ENCODE measurements at places on chromosomes 7 and 10.

DNA sequence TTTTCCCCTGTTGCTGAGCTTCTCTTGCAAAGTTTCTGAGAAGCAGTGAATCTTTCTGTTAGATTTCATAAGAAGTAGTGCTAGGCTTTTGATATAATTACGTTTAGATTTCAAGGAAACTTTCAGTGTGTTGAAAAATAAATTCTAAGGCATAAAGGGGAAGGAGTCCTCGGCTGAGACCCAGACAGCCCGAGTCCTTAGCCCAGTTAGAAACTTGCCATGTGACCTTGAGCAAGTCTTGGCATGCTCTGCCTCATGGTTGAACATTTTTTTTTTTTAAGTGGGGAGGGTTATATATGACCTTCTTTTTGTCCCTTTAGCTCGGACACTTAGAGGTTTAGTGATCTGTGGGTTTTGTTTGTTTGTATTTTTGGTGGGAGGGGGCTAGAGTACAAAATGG, 117.5 kb downstream of the TCF7L2 start:
- DNase-seq, result no peak

- no peak for DNase-seq
Observed at GRCh38 chr7:8018961-8019360, 50.4 kb downstream of the GLCCI1 start.

- DNase-seq, result no peak
Observed at GRCh38 chr10:130218936-130219335, 82.7 kb downstream of the GLRX3 start.

DNA sequence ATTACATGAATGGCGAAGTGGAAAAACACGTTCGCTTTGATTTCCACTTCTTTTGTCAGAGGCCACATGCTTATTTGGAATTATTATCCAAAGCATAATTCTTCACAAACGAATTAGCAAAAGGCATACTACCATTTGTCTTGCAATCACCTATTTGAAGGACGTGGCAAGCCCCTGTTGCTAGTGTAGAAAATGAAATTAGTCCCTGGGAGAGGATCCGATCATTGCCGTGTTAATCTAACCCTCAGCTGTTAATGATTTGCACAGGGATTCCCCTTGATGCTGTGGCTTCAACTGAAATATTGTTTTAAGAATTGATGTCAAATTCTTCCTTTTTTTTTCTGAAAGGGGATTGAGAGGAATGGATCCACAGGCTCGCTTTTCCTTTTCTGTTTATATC, 4.6 kb downstream of the AGMO start:
- DNase-seq, result no peak

- DNase-seq, result no peak
Observed at GRCh38 chr10:120511165-120511564, 54.1 kb downstream of the PLPP4 start.

- DNase-seq, result no peak
Observed at GRCh38 chr10:129381741-129382140, 85.3 kb upstream of the MGMT start.

DNA sequence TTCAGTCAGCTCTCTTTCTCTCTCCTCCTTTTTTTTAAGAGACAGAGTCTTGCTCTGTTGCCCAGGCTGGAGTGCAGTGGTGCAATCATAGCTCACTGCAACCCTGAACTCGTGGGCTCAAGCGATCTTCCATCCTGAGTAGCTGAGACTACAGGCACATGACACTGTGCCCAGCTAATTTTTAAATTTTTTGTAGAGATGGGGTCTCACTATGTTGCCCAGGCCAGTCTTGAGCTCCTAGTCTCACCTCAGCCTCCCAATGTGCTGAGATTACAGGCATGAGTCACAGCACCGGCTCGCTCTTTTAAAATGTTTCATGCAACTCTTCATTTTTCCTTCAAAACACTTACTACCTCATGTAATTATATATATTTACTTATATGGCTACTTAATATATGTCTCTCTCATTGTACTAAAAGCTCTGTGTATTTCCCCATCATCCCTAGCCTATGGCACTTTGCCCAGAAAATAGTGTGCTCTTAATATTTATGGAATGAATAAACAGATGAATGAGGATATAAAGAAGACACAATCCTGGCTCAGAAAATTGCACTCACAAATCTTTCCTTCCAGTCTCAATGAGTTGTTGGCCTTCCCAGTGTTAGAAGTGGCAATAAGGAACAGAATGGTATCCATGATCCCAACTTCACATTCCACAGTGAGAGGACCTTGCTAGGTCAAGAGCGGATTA, 33.9 kb downstream of the EBLN1 start:
- DNase-seq, result no peak

GRCh38 chr7:36746347-36746746, 22.1 kb upstream of the AOAH start:
- no peak for DNase-seq

DNA sequence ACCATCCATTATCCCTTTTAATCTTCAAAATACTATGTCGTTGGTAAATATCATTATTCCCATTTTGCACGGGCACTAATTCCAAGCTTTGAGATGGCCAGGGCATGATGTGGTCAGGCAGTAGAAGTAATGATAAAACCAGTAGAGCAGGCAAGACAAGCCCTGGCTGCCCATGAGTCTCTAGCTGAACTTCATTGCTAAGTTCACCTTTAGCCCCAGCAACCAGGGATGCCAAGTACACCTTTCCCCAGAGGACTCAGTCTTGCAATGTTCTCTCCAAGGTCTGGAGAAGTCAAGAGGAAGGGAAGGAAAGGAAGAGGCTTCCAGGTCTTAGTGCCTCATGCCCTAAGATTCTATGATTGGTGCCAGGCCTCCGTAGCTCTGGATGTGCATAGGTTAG, 203.2 kb downstream of the PLXNA4 start:
- no peak for DNase-seq

- DNase-seq, result no peak
Observed at GRCh38 chr7:44103923-44104859, at the start of gene AEBP1. Gene AEBP1 (plus strand): TSS chr7:44104345. CDS start chr7:44104666, 321 bp downstream.

DNA sequence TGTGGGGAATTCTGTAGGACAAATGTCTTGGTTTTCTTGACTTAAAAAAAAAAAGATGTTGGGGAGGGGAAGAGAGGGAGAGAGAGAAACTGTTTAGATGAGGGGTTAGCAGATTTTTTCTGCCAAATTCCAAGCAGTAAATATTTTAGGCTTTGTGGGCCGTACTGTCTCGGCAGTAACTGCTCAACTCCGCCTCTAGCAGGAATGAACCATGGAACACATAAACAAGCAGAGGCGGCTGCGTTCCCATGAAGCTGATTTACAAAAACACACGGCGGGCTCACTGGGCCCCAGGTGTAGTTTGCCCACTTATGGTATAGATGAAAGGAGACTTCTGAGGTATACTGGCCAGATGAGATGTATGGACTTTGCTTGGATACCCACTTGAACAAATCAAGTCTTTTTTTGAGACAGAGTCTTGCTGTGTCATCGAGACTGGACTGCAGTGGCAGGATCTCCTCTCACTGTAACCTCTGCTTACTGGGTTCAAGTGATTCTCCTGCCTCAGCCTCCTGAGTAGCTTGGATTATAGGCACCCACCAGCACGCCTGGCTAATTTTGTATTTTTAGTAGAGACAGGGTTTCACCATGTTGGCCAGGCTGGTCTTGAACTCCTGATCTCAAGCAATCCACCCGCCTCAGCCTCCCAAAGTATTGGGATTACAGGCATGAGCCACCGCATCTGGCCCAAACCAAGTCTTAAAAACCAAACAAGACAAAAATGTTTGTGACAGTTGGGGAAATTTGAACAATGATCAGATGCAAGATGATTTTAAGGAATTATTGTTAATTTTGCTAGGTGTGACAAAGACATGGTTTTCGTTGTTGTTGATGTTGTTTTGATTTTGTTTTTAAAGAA, 9.7 kb upstream of the ADAMTS14 start:
- no peak for DNase-seq

DNA sequence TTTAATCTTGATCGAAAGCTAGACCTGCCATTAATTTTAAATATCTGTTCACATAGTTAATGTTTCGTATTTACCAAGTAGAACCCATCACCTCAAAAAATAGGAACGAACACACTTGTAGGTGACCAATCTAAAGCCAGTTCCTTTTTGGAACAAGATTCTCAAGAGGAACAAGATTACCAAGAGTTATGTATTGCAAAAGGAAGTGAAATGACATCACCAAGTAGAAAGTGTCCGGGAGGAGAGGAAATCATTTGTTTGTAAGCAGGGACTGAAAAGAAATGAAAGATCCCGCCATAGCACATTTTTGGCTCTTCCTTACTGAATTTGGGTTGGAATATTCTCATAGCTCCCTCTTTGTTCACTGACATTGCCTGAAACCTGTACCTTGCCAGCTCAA, 1200.5 kb downstream of the SORCS1 start:
- DNase-seq, result no peak

DNA sequence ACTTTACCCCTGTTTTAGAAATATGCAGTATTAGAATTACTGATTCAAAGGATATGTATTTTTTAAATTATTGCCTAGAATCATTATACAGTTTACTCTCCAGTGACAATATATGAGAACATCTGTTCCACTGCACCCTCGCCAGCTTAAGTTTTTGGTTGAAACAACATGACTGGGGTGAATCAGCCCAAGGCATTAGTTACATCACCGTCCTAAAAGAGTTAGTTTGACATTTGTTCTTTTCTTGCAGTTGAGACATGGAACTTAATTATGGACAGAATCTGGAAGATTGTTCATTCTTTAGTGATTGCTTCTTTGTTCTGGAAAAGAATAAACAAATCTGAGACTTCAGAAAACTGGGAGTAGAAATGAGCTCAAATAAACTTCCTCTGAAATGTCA, 167.3 kb upstream of the DKK1 start:
- DNase-seq, result no peak

DNA sequence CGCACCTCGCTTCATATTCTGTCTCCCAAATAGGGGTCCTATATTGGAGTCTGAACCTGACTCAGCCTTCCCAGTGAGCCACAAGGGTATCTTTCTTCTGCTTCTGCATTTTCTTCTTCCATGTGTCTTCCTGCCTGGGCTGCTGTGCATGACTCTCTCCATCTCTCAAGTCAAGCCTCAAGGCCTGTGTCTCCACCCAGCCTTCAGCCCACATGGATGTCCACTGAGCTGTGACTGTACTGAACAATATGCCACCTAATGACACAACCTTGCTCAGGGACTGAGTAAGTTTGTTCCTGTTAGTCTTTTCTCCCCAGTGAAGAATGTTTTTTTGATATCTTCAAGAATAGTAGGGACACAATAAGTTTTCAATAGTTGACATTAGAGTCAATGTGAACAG, 162.7 kb upstream of the TBX20 start:
- no peak for DNase-seq

DNA sequence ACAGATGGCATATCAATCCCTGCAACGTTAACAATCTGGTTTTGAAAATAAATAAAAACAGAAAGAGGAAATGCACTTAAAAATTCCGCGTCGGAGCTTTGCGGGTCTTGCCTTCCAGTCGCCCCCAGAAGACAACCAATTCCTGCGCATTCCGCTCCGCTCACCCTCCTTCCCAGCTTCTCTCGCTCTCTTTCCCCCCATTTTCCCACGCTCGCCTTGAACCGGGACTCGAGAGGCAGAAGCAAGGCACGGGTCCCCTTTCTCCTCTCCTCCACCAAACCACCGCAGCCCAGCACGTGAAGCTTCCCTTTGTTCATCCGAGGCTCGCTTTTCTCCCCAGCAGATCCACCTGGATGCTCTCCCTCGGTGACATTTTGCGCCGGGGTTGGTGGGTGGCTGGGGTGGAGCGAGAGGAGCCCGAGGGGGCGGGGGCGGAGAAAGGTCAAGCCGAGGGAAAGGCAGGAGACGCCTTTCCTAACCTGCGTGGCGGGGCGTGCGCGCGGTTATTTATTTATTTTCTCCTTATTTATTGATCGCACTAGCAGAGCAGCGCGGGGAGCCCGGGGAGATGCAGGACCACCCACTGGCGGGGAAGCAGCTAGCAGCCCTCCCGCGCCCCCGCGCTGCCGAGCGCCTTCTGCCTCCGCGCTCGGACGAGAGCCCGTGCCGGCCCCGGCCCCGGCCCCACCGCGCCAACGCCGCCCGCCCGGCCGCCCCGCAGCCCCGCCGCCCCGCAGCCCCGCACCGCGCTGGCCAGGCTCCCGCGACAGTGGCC, at the start of gene KCND2:
TSS of gene KCND2 (plus strand) at position 475 of the 775 bp plus-strand sequence.
- DNase-seq, result peak; percentile 66

- DNase-seq, result no peak
Observed at GRCh38 chr10:126479280-126479895, 91.1 kb upstream of the ADAM12 start.

DNA sequence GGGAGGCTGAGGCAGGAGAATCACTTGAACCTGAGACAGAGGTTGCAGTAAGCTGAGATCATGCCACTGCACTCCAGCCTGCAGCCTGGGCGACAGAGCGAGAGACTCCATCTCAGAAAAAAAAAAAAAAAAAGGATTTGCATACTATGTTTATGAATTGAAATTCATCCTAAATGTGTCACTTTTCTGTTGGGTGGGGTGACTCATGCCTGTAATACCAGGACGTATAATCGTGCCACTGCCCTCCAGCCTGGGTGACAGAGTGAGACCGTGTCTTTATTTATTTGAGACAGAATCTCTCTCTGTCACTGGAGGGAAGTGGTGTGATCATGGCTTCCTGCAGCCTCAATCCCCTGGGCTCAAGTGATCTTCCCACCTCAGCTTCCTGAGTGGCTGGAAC, 5.8 kb downstream of the ZNF212 start:
- no peak for DNase-seq

- peak; percentile 85 for DNase-seq
Observed at GRCh38 chr10:102796407-102797176, 40.6 kb downstream of the CYP17A1 start.

Data from left forelimb (tissue), 1 donor.